ENCODE measurements at places on chromosomes 1 and 21.

GRCh38 chr1:35432231-35432630, 125.0 kb downstream of the KIAA0319L start:
- DNase-seq, result no peak

DNA sequence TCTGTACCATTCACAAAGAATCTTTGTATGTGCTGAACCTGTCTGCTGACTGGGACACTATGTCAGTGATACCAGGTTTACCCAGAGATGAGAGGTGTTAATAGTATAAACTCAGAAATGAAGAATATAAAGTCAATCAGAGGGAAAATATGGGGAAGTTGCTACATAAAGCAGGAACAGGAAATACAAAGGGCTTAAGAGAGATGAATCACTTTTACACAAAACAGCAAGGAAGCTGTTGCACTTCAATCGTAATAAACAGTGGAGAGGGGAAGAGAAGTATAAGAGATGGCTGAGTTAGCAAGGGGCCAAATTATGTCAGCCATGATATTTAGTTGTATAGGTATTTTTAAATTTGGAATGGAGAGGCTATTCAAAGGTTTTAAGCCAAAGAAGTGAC, 890.2 kb upstream of the NCAM2 start:
- DNase-seq, result no peak

- DNase-seq, result no peak
These were observed 651 bp downstream of the ZBTB8A start for GRCh38 chr1:32539584-32540571.

DNA sequence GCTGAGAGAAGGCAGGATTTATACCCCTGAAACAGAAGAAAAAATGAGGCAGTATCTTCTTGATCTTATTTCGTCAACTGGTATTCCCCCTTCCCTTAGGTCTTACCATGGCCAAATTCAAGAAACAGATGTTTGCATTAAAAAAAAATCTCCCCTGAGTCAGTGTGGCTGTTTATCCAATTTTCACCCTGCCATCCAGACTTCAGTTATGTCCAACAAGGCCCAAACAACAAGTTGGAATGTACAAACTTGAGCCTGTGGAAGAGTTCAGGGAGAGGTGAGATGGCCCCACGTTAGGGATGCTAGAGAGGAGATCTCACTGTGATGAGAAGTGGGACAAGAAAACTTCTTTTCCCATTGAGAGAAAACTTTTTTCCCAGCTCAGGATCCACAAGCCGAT, 147.2 kb upstream of the PROX1 start:
- DNase-seq, result no peak

- peak; percentile 32 for DNase-seq
These were observed 18.8 kb downstream of the PTPRC start for GRCh38 chr1:198657550-198658064.

DNA sequence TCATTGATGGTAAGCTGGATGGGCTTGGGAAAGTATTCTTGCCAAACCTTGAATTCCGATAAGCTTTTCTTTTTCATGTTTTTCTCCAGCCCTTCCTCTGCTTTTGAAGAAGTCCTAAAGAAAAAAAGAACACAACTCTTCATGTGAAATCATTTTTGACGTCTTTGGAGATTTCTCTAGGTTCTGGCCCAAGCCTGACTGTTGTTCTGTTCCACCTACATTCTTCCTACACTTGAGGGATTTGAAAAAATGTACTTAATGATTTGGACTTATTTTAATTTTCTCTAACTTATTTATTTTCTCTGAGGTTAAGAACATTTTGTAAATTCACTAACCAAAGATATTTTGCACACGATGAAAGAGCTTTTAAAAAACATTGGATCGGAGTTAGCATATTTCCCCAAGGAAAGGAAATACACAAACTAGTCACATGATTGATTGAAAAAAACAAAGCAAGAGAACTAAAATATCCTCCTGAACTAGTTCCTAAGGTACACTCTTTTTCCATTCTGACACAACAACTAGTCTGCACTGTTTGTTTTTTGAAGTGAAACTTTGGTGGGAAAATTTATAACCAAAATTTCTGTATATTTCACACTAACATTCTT, 82.3 kb downstream of the LTN1 start:
- DNase-seq, result no peak
